ENCODE measurements at places on chromosomes 12 and 14.
A peak's percentile ranks its signal among the peaks of the same experiment; 100 is the strongest.

DNA sequence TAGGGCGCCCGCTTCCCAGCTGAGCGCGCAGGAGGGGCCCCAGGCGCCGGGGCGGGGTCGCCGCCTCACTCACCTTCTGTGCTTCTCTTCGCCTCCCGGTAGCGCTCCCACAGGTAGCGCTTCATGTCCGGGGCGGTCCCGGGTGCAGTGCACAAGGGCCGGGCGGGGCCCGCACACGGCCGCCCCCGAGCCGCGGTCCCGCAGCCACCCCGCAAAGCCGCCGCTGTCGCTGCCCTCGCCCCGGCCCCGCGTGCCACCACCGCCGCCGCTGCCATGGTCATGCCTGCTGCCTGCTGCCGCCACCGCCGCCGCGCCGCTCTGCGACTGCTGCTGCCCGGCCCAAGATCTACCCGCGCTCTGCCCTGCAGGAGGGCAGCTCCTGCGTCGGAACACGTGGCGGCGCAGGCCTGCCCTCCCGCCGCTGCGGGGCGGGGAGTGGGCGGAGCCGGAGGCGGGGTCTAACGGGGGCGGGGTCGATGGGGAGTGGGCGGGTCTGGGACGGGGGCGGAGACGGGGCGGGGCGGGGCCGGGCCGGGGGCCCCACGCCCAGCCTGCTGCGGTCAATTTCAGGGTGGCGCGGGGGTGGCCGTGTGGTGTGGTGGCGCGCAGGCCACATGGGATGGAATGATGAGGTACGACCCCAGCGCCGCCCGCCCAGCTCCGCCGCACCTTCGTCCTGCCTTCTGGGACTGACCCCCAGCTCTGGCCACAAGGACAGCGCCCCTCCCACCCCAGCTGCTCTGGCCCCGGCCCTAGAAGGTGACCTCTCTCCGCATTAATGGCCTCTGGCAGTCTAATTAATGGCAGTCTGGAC, at the start of gene NT5DC3:
Gene NT5DC3 (minus strand): TSS at position 359 of the 814 bp plus-strand sequence. CDS start 78 bp downstream, at position 281.
- H3K27ac ChIP-seq, result peak within 1 kb of the TSS; percentile 61
- peak; percentile 58 for DNase-seq
- peaks cover 12% of the 10 kb centered on the region for H3K4me1 ChIP-seq
- no peaks in the 10 kb centered on the region for H3K36me3 ChIP-seq
- H3K4me3 ChIP-seq, result peak within 1 kb of the TSS; percentile 68

DNA sequence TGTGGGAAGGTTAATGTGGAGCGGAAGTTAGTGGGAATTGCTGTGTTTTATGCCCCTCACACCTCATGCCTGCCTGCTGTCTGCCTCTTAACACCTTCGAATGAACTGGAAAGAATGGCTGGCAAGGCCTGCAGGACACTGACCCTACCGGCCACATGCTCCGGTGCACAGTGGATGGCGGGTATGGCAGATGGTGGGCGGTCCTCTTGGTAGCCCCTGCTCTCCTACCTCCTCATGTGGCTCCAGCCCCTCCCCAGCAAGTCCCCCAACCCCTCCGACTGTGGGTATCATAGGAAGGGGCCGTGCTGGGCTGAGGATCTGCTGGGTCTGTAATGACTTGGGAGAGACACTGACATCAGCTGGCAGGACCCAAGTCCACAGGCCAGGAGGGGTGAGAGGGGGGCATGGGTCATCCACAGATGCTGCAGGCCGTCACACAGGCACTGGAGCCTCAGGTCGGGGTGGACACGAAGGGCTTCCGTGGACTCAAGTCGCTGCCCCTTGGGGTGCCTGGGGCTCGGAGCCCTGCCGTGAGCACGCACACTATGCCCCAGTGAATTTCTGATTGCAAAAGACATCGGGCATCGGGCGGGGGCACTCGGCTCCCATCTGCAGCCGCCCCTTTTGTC, 77.4 kb downstream of the KIF26A start:
- H3K36me3 ChIP-seq, result no peaks in the 10 kb centered on the region
- no peaks in the 10 kb centered on the region for H3K27me3 ChIP-seq
- H3K4me3 ChIP-seq, result no peak overlapping the region
- H3K27ac ChIP-seq, result no peak overlapping the region
- DNase-seq, result no peak
- no peaks in the 10 kb centered on the region for H3K4me1 ChIP-seq

DNA sequence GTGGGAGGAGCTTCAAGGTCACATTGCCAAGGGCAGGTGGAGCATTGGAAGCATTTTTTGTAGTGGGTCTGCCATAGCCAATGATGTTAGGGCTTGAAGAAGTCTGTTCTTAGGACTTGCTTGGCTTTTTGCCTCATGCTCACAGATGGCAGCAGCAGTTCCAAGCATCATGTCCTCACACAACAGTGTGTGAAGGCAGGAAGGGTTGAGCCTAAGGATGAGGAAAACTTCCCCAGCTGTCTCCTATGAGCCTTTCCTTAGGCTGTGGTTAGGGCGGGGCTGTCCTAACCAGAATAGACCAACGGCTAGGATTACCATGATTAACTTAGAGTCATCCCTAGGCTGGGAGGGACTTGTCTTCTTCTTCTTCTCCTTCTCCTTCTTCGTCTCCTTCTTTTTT, 76.2 kb upstream of the KCNA1 start:
- H3K4me1 ChIP-seq, result no peaks in the 10 kb centered on the region
- no peaks in the 10 kb centered on the region for H3K36me3 ChIP-seq
- no peak overlapping the region for H3K4me3 ChIP-seq
- H3K27me3 ChIP-seq, result no peaks in the 10 kb centered on the region
- DNase-seq, result no peak

GRCh38 chr14:64755781-64756221, 51.6 kb downstream of the PLEKHG3 start:
- H3K4me3 ChIP-seq, result no peak overlapping the region
- peaks cover 32% of the 10 kb centered on the region for H3K4me1 ChIP-seq
- H3K27ac ChIP-seq, result no peak overlapping the region
- no peaks in the 10 kb centered on the region for H3K27me3 ChIP-seq
- no peaks in the 10 kb centered on the region for H3K36me3 ChIP-seq

GRCh38 chr12:66405395-66405794, 103.1 kb downstream of the HELB start:
- H3K36me3 ChIP-seq, result no peaks in the 10 kb centered on the region
- DNase-seq, result peak; percentile 52
- no peaks in the 10 kb centered on the region for H3K27me3 ChIP-seq
- H3K4me1 ChIP-seq, result peaks cover 7% of the 10 kb centered on the region
- no peak overlapping the region for H3K4me3 ChIP-seq
- H3K27ac ChIP-seq, result no peak overlapping the region

DNA sequence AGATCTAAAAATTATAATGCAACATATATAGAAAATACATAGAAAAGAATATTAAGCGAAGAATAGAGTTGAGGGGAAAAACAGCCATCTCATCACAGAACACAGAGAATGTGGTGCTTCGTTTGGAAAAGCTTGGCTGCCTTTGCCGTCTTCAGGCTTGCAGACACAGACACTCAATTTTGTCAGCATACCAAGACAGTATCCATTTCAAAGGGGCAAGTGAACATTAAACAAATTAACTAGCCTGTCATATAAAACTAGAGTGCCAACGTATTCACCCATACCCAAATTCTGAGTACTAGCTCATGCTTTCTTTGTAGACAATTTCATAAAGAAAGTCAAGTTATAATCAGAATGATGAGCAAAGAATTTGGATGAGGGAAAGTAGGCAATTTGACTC, 40.5 kb downstream of the DMAC2L start:
- H3K4me3 ChIP-seq, result no peak overlapping the region
- DNase-seq, result no peak
- H3K36me3 ChIP-seq, result no peaks in the 10 kb centered on the region
- no peaks in the 10 kb centered on the region for H3K27me3 ChIP-seq

DNA sequence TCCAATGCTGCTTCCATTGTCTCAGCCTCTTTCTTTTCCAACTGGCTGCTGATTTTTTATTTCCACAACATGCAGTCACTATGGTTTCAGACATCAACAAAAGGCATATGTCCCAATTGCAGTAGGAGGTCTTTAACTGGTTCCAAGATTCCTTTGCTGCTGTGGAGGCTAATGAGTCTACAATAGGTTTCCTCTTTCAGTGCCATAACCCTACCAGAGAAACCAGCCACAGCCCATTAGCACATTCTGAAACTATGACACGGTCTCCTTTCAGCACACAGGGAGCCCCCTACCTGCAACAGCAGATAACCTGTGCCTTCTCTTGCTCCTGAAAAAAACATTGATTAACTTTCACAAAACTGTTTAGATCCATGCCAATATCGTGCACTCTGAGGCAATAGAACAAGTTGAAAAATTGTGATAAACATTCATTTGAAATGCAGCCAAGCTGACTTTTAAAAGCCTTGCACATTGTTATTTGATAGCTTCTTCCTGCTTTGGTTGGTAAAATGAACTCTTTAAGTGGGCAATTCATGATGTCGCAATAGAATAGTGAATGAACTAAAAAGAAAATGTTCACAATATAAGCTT, 32.4 kb downstream of the PLEKHG7 start:
- H3K27me3 ChIP-seq, result no peaks in the 10 kb centered on the region
- H3K4me3 ChIP-seq, result no peak overlapping the region
- peak; percentile 95 for DNase-seq
- no peaks in the 10 kb centered on the region for H3K36me3 ChIP-seq
- peak overlapping the region; percentile 8 for H3K27ac ChIP-seq
- H3K4me1 ChIP-seq, result peaks cover 10% of the 10 kb centered on the region

GRCh38 chr14:106204063-106204462, 677.7 kb downstream of the TMEM121 start:
- H3K4me3 ChIP-seq, result no peak overlapping the region
- no peak for DNase-seq
- H3K27me3 ChIP-seq, result no peaks in the 10 kb centered on the region
- H3K27ac ChIP-seq, result no peak overlapping the region
- no peaks in the 10 kb centered on the region for H3K36me3 ChIP-seq

DNA sequence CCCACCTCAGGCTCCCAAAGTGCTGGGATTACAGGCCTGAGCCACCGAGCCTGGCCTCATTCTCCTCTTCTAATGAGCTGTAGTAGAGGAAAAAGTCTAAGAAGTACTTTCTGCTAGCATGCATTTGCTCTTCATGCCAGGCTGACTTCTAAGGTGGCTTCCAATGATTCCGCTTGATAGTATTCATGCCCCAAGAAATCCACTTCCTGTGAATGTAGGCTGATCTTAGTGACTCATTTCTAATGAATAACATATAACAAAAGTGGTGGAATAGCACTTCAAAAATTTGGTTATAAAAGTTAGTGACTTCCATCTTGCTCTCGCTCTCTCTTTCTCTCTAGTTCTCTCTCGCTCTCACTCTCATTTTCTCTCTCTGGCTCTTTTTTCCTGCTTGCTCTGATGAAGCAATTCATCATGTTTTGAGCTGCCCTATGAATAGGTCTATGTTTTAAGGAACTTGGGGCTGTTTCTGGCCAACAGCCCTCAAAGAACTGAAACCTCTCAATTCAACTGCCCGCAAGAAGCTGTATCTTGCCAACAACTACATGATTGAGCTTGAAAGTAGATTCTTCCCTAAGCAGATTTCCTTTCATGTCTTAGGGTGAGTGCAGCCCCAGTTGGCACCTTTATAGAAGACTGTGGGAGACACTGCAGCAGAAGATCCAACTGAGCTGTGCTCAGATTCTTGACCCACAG, 282.9 kb downstream of the RMST start:
- H3K27me3 ChIP-seq, result no peaks in the 10 kb centered on the region
- no peaks in the 10 kb centered on the region for H3K36me3 ChIP-seq
- H3K4me1 ChIP-seq, result no peaks in the 10 kb centered on the region
- H3K27ac ChIP-seq, result no peak overlapping the region
- no peak overlapping the region for H3K4me3 ChIP-seq
- DNase-seq, result peak; percentile 21

GRCh38 chr14:59060841-59061240, 127.6 kb upstream of the DAAM1 start:
- peak; percentile 1 for DNase-seq
- H3K27ac ChIP-seq, result no peak overlapping the region
- no peak overlapping the region for H3K4me3 ChIP-seq
- H3K27me3 ChIP-seq, result no peaks in the 10 kb centered on the region
- no peaks in the 10 kb centered on the region for H3K4me1 ChIP-seq
- H3K36me3 ChIP-seq, result no peaks in the 10 kb centered on the region

DNA sequence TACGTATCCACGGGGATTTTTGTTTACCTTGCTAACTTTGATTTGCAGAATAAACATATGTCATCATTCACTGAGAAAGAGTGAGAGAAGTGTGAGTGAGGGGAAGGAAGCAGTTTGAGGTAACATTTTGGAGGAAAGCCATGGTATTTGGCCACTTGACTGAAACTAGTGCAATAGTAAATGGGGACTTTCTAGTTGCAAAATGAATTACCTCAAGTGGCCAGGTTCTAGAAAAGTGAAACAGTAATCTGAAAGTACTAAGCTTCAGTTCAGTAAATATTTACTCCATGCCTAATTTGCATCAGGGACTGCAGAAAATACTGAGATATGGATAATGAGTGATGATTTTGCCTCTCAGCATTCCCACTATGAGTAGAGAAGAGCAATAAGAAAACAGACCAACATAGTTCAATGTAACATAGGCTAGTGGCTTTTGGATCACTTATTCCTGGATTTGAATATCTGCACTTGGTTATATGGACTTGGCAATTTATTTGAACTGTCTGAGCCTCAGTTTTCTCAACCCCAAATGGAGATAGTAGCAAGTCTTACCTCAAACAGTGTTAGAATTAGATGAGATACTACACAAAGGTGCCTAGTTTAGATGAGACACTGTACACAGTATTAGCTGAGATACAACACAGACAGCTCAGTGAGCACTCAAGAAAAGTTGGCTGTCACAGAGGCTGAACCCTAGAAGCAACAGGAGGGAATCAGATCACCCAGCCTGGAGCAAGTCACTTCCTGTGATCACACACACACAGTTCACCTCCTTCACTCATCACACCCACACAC, 439.1 kb downstream of the NPAS3 start:
- DNase-seq, result peak; percentile 14
- H3K36me3 ChIP-seq, result no peaks in the 10 kb centered on the region
- no peaks in the 10 kb centered on the region for H3K27me3 ChIP-seq
- no peaks in the 10 kb centered on the region for H3K4me1 ChIP-seq

- H3K4me3 ChIP-seq, result no peak overlapping the region
- H3K36me3 ChIP-seq, result no peaks in the 10 kb centered on the region
- H3K27me3 ChIP-seq, result no peaks in the 10 kb centered on the region
- H3K27ac ChIP-seq, result peak overlapping the region; percentile 62
- peak; percentile 39 for DNase-seq
Measured at GRCh38 chr12:19191563-19191962, 62.0 kb downstream of the PLEKHA5 start.

- DNase-seq, result no peak
- no peaks in the 10 kb centered on the region for H3K27me3 ChIP-seq
- peaks cover 12% of the 10 kb centered on the region for H3K4me1 ChIP-seq
- H3K36me3 ChIP-seq, result no peaks in the 10 kb centered on the region
Measured at GRCh38 chr12:47863985-47864384, 40.8 kb downstream of the VDR start.

DNA sequence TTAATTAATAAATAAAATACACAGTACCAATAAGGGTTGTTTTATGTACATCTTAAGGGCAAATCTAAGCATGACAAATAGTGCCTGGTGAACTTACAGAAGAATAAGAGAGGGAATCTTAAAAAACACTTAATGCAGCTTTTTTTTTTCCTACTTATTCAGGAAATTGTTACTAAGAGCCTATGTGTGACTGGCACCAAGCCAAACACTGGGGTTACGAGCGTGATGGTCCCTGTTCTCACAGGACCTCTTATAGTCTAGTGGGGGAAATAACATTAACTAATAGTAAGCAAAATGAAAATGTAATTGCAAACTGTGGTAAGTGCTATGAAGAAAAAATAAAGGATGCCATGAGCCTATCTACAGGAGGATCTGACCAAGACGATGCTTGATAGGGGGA, 53.6 kb downstream of the RTN1 start:
- no peak overlapping the region for H3K4me3 ChIP-seq
- no peaks in the 10 kb centered on the region for H3K27me3 ChIP-seq
- H3K36me3 ChIP-seq, result no peaks in the 10 kb centered on the region
- no peaks in the 10 kb centered on the region for H3K4me1 ChIP-seq

- no peaks in the 10 kb centered on the region for H3K36me3 ChIP-seq
- no peak overlapping the region for H3K4me3 ChIP-seq
- no peak for DNase-seq
- no peak overlapping the region for H3K27ac ChIP-seq
- no peaks in the 10 kb centered on the region for H3K27me3 ChIP-seq
Measured at GRCh38 chr14:64766430-64767151, 62.4 kb downstream of the PLEKHG3 start.
